ENCODE measurements at places on chromosomes 2 and 18. TPM values are rescaled to one million over a fixed set of nuclear protein-coding genes. Genes with fewer than 3 reads are reported as not detected.

DNA sequence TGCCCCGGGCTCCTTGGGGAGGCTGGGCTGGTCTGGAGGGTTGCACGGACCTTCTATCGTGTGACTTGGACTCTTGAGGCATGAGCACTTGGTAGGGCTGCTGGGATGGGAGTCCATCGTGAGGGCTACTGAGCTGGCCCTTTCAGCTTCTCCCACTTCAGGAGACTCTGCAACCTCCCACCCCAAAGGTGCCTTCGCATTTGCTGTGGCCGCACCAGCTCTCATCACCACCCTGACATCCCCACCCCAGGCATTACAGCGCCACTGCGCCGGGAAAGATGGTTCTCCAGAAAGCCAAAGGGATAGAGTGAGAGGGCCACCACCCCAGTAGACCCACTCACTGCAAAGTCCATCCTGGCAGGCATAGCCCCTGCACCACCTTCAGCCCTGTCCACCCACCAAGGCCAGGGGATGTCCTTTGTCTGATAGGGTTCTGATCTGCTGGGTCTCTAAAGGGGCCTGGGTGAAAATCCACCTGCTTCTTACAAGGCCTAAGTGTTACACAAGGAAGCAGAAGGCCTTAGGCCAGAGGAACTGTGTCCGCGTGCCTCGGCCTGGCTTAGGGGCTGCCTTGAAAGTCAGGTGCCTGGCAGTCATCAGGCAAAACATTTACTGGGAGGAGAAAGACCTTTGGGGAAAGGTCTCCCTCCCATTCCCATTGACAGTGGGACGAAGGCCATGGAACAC lies 5.1 kb downstream of the EHD3 start:
- no peak for DNase-seq

C2orf80 gene
- not detected for total RNA-seq

DNA sequence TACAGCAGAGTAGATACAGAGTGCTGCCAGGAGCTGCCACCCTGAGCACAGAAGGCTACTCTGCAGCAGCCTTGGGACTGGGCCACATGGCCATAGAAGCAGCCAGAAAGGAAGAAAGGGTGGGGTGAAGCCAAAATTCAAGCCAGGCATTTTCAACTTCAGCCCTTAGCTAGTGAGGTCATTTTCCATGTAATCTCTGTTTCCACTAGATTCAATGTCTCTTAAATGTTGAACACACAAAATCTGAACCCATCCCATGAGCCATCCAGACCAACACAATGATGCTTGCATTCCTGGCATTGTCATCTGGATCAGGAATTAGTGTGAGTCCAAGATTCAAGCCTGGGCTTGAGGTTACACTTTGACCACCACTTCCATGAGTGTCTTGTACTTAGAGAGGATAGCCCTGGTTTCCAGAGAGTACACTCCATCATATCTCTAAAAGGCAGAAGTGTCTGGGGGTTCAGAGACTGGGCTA lies 243.6 kb downstream of the OSR1 start:
- no peak for DNase-seq

GRCh38 chr18:79395761-79396404 lies at the start of gene NFATC1:
Gene NFATC1 (plus strand): TSS chr18:79395930. CDS start chr18:79396225, 295 bp downstream.
- peak; percentile 95 for DNase-seq

- no peak for DNase-seq
These were observed 3.8 kb downstream of the SOCS6 start for GRCh38 chr18:70292628-70293027.

UBR3 gene
- total RNA-seq, result 80.3 TPM

CD302 gene
- total RNA-seq, result 47.1 TPM

- no peak for DNase-seq
These were observed 46.0 kb downstream of the ZBTB7C start for GRCh38 chr18:48363175-48363574.
